NCI-H1048 (cell line): ENCODE measurements at places on chromosomes 3 and 15.

GRCh38 chr3:158249183-158249582 lies 139.3 kb downstream of the RSRC1 start:
- DNase-seq = no peak

DNA sequence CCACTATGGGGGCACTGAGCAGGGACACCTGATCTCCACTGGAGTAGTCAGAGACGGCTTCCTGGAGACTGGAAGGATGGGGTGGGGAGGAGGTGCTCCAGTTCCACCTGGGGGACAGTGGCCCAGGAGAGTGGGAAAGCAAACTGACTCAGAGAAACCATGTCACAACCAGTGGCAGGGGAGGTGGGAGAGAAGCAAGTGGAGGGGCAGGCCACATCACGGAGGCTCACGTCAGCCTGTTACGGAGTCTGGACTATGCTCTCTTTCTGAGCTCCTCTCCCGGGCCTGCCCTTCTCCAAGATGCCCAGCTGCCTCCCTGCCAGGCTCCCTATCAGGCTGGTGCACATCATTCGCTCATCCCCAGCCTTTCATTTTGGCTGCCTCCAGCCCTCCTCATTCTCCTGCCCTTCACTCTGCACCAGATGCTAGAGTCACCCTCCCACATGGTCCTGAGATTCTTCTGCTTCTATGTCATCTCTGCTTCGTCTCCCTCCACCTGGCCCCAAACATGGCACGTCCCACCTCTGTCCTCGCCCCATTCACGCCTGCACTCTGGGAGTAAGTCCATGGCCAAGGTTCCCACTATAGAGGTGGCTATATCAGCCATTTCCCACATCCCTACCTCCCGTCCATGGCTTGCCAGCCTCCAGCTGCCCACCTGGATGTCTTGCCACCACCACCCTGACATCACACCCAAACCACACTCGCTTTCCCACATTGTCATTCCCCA lies 100.3 kb downstream of the ADCY5 start:
- no peak for DNase-seq

GRCh38 chr15:90022905-90023700 lies 22.0 kb downstream of the ZNF710 start:
- DNase-seq = no peak

- no peak for DNase-seq
Observed at GRCh38 chr15:75449585-75450306, 1.7 kb downstream of the SIN3A start.

DNA sequence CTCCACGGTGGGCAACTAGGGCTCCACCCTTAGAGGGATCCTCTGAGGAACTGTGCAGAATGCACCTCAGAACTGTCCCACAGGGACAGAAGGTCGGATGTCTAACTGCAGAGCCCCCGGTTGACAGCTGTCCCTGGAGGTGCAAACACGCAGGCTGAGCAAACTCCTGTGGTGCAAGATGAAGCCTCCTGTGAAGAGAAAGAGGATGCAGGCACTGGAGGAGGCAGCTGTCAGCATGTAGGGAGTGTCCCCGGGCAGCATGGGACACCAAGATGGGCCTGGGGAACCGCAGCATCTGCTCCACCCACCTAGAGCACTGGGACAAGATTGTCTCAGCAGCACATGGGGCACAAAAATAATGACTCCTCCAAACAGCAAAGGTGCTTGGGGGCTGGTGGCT lies 258.9 kb downstream of the ABHD5 start:
- DNase-seq = no peak

DNA sequence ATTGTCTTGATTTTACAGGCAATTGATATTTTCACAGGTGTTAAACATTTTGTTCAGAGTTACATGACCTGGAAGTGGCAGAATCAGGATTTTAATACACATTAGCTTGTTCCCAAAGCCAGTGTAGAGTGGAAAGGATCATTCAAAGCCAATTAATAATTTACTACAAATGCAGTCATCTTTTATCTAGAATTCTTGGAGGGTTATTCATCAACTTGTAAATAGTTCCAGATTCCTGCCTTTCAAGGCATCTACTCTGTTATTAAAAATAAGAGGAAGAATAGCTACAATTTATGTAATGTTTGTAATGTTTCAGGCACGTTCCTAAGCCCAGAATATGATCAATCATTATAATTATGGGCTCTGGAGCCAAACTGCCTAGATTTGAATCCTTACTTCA lies 358.5 kb downstream of the ZNF385D start:
- no peak for DNase-seq

- DNase-seq = no peak
Observed at GRCh38 chr15:92650256-92650655, 5.3 kb downstream of the FAM174B start.

DNA sequence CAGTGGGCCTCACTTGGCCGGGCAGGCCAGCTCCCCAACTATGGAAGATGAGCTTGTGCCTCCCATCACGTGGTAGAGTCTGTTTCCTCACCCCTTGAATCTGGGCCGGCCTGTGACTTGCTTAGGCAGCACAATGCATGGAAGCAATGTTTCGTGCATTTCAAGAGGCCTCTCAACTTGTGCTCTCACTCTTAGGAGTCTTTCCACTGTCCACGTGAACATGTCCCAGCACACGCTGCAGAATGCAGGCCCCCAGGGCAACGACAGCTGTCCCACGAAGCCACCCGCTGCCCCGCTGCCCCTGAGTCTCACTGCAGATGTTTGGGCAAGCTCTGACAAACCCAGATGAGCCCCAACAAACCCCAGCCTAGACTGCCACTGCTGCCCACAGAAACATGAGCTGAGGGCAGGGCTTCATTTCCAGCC lies 27.2 kb upstream of the SLC41A3 start:
- no peak for DNase-seq

- no peak for DNase-seq
Observed at GRCh38 chr3:194736896-194737600, 51.4 kb downstream of the FAM43A start.

DNA sequence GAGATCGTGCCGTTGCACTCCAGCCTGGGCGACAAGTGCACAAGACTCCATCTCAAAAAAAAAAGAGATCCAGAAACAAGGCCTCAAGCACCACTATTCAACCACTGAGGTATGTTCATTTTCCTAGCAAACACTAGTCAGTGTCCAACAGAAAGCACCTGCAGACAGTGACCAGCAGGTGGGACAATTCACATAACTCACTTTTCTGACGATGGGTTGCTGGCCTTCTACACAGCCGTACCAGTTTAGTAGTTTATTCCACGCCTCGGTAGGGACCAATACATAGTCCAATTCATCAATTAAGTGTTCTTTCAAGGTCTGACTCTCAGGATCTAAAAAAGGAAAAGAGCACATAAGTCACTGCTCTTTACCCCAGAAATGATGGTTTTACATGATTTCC lies 12.4 kb downstream of the USP4 start:
- DNase-seq = no peak

- DNase-seq = no peak
Observed at GRCh38 chr3:4848176-4848825, 130.9 kb upstream of the BHLHE40 start.

DNA sequence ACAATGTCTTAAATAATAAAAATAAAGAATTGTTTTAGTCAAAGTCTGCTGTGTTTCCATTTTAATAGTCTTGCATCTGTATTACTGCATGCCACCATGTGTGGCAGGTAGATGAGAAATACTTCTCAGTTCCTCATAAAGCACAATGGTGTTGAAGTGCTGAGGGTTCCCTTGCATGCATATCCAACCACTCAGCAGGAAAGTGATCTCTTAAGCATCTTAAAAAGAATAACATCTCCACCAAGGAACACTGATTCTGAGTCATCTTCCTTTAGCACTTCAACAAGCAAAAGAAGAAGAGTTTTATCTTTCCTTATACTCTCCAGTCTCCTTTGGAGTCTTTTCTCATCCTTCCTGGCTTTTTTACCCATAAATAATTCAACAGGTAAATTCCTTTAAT lies 602.0 kb downstream of the TBL1XR1 start:
- no peak for DNase-seq

DNA sequence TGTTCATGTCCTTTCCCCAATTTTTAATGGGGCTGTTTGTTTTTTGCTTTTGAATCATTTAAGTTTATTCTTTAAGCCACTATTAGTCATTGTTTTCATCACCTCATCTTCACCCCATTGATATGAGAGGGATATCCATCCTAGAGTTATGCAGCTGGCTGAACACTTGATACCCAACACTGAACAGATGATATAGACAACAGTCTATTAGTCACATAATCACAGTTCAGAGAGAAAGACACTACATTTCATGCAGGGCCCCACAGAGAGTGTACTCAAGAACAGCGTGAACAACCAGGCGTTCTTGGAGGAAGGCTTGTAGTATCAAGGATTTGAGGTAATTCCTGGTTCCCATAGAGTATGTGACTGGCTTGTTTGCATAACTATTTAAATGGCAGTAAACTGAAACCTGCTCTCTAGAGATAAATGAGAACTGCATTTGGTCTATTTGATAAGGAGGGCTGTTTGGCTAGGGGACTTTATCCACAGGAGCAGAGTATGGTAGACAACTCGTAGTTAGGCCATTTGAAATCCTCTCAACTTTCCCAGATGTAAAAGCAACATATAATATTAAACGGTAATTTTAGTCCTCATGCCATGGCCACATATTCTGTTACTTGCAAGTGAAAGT lies 618.7 kb downstream of the SI start:
- no peak for DNase-seq

DNA sequence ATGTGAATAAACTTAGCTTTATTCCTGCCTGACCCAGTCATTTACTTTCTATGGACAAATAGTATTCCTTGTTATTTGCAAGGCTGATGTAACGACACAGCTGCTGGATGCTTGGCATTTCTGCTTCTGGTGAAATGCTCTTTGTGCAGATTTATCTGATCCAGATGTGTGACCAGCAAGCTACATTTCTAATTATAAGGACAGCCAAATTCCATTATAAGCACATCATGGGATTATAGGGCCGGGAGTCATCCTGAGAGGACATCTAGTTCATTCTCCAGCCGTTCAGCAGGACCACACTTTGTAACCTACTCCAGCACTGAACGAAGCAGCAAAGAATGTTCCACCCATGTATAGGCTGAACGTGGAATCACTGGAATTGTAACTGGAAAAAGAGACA lies 42.9 kb downstream of the FNDC3B start:
- DNase-seq = no peak

GRCh38 chr3:129461022-129461421 lies 21.0 kb downstream of the IFT122 start:
- no peak for DNase-seq

- no peak for DNase-seq
Observed at GRCh38 chr3:58173669-58174398, 36.9 kb downstream of the DNASE1L3 start.

DNA sequence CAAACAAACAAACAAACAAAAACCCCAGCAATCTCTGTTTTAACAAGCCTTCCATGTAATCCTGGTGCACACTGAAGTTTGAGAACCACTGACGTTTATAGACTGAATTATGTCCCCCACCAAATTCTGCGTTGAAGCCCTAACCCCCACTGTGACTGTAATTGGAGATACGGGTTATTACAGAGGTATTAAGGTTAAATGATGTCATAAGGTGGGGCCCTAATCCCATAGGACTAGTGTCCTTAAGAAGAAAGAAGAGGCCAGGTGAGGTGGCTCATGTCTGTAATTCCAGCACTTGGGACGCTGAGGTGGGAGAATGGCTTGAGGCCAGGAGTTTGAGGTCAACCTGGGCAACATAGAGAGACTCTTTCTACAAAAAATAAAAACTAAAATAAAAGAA lies 42.4 kb upstream of the TM4SF1 start:
- no peak for DNase-seq
